T-helper 17 cell (primary cell): ENCODE measurements at places on chromosomes 13 and 19.

DNA sequence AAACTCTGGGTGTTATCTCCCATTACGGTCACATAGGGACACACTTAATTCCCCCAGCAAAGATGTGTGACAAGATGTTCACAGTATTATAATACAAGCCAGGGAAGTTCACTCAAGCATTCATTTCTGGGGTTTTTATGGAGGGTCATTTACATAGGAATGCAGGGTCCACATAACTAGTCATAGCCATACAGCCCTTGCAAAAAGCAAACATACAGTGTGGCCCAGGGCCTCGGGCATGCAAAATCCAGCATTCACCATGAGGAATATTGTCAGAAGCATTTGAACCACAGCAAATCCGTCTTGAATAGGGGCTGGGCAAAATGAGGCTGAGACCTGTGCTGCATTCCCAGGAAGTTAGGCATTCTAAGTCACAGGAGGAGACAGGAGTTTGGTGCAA lies 13.0 kb upstream of the ZNF460 start:
- DNase-seq, result no peak

DNA sequence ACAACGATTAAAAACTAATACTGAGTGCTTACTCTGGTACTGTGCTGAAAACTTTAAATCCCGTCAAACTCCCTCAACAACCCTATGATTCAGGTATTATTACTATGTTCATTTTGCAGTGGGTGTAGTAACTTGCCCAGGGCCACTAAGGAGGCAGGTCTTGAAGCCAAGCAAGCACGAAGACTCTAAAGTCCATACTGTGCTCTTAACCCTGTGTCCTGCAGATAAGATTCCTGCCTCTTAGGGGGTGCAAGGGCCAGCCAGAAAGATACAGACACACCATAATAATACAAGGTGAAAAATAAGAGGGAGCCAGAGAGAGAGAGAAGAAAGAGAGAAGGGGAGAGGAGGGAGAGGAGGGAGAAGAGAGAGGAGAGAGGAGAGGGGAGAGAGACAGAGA lies 95.5 kb downstream of the CDADC1 start:
- DNase-seq, result no peak

GRCh38 chr19:17325881-17326594 lies 8.6 kb downstream of the ANO8 start:
- no peak for DNase-seq

DNA sequence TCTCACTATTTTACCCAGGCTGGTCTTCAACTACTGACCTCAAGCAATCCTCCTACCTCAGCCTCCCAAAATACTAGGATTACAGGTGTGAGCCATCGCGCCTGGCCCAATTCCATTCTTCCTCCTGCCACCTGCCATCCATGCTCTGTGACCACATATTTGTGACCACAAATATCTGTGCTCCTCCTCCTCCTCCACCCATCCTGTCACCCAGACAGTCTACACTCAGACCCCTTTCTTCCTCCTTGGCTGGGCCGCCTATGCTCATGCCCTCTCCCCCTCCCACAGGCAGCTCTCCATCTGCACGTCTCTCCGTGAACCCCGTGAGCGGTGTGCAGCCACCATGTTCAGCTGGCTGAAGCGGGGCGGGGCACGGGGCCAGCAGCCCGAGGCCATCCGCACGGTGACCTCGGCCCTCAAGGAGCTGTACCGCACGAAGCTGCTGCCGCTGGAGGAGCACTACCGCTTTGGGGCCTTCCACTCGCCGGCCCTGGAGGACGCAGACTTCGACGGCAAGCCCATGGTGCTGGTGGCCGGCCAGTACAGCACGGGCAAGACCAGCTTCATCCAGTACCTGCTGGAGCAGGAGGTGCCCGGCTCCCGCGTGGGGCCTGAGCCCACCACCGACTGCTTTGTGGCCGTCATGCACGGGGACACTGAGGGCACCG lies 3.2 kb downstream of the EHD2 start:
- no peak for DNase-seq

GRCh38 chr19:48661711-48662090 lies 11.1 kb downstream of the NTN5 start:
- no peak for DNase-seq

- no peak for DNase-seq
These were observed 9.0 kb downstream of the SLC27A1 start for GRCh38 chr19:17479325-17479791.

GRCh38 chr19:19674315-19674714 lies 5.7 kb downstream of the ZNF101 start:
- DNase-seq, result no peak

DNA sequence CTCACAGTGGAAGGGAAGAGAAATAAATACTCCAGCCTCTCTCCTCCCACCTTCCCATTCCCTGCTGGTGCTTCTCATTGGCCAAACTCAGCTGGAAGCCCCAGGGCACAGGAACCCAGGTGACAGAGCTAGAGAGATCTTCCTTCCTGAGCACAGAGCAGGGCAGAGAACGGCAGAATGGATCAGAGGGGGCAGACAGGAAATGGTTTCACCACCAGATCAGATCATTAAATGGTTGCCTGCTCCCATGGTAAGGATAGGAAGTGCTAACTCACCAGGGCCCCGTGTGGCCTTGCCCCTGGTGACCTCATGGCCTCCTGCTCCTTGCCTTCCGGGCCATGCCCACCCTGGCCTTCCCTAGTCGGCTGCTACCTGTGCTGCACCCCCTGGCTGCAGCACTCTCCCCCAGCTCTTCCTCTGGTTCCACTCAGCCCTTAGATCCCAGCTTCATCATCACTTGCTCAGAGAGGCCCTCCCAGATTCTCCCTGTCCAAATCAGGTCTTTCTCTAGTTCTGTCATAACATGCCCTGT lies 108.7 kb downstream of the DPF1 start:
- no peak for DNase-seq

DNA sequence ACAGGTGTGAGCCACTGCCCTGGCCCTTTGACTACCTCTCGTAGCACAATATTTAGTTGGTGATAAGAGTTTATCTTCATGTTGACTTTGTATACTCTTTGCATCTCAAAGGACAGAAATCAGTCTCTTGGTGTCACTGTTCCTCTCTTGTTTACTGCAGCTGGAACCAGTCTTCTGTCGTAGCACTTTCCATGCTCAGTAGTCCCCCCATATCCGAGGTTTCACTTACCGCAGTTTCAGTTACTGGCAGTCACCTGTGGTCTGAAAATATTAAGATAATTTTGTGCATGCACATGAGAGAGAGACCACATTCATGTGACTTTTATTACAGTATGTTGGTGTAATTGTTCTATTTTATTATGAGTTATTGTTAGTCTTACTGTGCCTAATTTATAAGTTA lies 49.1 kb downstream of the WASF3 start:
- no peak for DNase-seq

DNA sequence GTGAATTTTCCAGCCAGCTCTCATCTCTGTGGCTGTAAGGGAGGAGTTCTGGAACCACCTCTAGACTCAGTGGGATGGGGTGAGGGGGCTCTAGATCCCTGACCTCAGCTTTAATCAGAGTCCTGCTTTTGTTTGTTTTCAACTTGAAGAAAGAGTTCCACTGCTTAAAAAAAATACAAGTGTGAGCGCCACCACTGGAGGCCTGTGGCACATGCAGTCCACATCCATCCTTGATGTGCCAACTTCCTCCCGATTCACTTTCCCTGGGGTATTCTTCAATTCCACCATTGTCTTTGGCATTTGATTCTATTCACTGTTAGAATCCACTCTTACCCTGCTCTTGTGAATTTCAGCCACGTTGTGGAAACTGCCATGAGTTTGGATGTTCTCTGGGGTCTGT lies 62.4 kb upstream of the GJB6 start:
- DNase-seq, result no peak

GRCh38 chr13:93674337-93674755 lies 447.7 kb downstream of the GPC6 start:
- DNase-seq, result no peak

- DNase-seq, result no peak
These were observed 1.5 kb upstream of the BCAT2 start for GRCh38 chr19:48812094-48812929.

- DNase-seq, result no peak
These were observed 208.3 kb upstream of the NBEA start for GRCh38 chr13:34733721-34734120.

DNA sequence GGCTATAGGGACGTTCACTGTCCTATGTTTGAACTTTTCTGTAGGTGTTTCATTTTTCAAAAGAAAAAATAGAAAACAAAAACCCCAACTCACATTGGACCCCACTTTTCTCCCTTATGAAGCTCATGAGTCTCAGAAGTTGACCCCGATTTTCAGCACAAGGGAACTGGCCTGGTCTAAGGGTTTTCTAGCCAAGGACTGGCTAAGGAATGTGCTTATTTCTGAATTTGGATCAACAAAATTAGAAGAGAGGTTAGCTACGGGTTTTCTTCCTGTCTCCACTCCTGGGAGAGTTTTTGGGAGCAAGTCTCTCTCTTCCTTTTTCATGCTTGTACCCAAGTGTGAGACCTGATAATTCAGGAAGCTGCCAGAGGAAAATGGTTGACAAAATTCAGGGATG lies 453.2 kb downstream of the KLF12 start:
- no peak for DNase-seq

GRCh38 chr19:33409906-33410685 lies 36.6 kb downstream of the CEBPG start:
- no peak for DNase-seq

GRCh38 chr13:106575896-106576295 lies 8.0 kb upstream of the ARGLU1 start:
- no peak for DNase-seq

GRCh38 chr13:23561261-23561660 lies 9.0 kb upstream of the TNFRSF19 start:
- DNase-seq, result no peak

DNA sequence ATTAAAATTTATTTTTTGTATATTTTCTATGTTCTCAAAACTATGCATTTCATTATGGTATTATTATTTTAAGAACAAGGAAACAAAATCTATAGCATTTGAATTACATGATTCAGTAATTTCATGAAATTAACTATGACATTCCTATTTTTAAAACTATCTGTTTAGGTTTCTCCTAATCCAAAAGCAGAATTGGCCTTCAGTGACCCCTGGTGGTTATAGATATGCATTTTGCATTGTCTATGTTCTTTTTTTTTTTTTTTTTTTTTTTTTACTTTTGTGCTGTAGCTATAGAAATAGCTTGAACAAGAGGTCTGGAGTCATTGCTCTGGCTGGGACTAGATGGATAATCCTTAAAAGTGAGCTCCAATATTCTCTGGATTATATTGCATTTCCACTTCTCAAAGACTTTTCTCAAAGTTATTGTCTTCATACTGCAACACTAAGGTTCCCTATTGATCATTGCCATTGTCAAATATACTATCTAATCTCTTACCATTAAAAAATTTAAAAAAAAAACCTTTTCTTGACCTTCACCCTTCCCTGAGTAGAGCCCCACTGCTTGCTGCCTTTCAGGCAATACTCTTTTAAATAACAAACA lies 15.9 kb upstream of the DNAJC3 start:
- DNase-seq, result no peak

DNA sequence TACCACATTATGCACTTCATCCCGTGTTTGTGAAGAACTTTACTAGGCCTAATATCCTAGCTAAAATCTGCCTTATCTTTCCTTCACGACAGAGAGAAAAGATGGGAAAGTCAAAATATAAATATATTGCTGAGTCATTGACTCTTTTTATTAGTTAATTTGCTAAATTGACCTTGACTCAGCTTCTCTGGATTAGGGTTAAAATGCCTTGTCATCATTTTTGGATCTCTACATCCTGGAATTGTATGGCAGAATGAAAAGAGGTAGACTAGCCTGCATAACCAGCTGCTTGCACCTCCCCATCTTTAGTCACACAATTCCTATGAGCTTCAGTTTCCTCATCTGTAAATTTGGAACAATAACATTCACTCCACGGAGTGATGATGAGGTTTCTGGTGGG lies 280.3 kb downstream of the DCT start:
- no peak for DNase-seq

DNA sequence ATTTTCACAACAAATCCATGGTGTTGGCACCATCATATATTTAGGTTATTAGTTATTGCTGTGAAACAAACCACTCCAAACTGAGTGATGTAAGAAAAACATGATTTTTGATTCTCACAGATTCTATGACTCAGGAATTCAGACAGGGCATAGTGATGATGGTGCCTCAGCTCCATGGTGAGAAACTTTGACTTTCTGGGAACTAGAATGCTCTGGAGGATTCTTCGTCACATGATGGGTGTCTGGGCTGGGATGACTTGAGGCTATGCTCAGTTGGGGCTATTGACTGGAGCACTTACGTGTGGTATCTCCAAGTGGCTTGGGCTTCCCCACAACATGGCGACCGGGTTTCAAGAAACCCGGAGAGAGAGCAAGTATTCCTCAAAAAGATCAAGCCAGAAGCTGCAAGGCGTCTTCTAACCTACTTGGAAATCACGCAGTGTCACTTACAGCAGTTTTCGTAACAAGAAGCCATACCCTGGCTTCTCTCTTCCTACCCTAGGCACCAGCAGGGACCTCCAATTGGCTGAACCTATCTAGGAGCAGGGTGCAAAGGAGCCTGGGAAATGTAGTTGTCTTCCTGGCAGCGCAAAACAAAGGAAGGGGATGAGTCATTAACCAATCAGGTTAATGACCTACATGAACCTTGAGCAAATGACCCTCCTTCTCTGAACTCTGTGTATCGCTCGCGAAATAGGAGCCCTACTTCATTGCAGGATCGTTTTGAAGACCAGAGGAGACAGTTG lies 22.4 kb downstream of the VAV1 start:
- no peak for DNase-seq

DNA sequence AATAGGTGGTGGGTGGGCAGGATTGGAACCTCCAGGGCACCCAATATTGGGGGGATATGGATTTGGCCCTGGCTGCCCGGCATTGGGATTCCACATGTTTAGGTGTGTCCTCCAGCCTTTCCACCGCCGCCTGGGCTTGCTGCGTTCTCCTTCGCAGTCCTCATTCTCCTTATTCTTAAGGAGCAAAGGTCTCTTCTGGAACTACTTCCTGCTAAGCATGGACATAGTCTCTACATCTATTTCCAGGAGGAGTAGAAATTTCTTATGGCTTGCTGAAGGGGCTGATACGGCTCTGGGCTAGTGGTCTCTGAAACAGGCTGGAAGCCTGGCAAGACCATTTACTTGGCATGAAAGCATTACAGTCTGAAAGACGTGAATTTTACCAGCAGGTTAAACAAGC lies 9.2 kb upstream of the FCGBP start:
- no peak for DNase-seq

DNA sequence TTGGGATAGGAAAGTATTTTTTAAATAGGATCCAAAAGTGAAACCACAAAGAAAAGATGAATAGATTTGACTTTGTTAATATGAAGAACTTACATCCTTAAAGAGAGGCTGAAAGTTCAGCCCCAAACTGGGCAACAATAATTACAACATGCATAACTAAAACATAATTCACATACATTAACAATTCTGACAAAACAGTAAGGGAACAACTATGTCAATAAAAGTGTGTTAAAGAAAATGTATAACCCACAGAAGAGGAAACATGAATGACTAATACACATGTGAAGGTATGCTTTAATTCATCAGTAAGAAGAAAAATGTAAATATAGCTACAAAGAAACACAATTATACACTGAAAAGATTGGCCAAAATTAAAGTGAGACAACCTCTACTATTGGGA lies 1597.6 kb upstream of the MIR17HG start:
- no peak for DNase-seq
